ENCODE measurements at places on chromosomes 13 and 19.

- DNase-seq: no peak
Observed at GRCh38 chr19:38036707-38037611, 130.0 kb downstream of the SIPA1L3 start.

DNA sequence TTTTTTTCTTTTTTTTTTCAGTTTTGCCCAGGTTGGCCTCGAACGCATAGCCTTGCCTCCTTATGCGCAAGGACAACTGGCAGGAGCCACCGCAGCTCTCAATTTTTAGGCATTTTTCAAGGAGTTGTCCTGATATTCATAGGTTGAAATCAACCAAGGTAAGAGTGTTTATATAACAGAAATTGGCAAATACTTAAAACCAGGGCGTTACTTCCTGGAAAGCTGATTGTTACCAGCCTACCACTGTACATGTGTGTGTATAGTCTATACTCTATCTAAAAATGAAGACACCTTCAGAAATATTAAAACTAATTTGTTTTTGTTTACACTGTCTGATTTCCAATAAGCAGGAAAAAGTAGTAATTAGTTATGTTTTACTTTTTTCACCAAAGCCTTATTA is 39.2 kb downstream of the GPC6 start:
- DNase-seq: no peak

DNA sequence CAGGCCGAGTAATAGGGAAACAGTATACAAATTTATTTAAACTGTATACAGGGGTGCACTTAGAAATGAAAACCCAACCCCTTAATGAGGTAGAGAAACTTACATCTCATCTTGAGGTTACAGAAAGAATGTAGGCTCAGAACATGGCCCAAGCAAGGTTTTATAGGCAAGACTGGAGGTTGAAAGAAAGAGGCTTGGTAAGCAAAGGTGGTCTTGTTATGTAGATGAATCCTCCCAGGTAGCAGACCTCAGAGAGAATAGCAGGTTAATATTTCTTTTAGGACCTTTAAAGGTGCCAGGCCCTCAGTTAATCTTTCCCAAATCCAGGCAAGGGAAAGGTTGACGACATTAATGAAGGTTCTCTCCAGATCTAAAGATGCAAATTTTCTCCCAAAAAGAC is 1466.8 kb upstream of the PRR20A start:
- no peak for DNase-seq

GRCh38 chr19:8630796-8631424 is 477 bp downstream of the NFILZ start:
- DNase-seq: no peak

GRCh38 chr19:46021531-46022041 is 1.3 kb downstream of the PGLYRP1 start:
- DNase-seq: no peak

DNA sequence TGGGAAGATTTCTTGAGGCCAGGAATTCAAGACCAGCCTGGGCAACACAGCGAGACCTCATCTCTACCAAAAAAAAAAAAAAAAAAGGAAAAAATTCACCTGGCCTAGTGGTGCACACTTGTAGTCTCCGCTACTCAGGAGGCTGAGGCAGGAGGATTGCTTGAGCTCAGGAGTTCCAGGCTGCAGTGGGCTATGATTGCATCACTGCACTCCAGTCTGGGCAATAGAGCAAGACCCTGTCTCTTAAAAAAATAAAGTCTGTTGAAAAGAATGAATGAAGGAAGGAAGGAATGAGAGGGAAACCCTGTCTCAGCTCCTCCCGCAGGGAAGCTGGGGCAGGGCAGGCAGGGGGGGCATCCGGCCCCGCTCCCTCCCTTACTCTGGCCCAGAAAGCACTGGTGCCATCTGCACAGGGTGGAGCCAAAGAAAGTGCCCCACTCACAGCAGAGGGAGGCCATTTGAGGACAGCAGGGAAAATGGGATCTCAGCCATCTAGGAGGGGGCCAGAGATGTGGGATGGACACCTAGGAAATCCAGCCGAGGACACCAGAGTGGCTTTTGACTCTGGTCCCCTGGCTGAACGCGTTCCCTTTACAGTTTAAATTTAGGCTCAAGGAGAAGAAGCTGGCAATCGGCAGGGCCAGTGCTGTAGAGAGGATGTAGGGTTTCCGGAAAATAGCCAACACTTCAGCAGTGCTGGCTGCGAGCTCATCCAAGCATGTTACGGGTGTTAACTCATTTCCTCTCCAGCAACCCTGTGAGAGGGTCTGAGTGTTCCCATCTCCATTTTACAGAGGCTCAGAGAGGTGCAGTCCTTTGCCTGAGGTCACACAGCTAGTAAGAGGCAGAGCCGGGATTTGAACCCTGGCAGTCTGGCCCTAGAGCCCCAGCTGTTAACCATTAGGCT is 3.6 kb upstream of the HPN start:
- DNase-seq: no peak

- DNase-seq: no peak
Observed at GRCh38 chr13:102344410-102344809, 57.4 kb downstream of the FGF14 start.
